EL (cell line): ENCODE measurements at places on chromosomes 11 and 22.

- DNase-seq = no peak
Measured at GRCh38 chr11:44509296-44509695, 56.2 kb upstream of the CD82 start.

DNA sequence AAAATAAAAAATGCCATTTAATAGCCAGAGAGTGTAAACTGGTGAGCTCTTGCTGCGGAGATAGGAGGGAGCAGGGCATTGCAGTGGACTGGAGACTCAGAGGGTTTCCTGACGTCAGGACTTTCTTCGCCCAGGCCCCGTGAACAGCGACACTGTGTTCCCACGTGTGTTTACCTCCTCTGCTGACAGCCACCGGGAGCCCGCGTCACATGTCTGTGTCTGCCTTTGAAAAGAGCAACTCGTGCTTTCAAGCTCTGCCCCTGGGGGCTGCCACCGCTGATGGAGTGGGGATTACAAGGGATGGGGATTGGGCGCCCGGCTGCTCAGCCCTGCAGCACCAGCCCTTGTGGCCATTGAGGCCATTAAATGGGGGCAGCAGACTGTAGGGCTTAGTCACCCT, 3.3 kb downstream of the TANGO2 start:
- no peak for DNase-seq

GRCh38 chr22:40955571-40955970, 4.4 kb downstream of the RBX1 start:
- DNase-seq = peak; percentile 43

DNA sequence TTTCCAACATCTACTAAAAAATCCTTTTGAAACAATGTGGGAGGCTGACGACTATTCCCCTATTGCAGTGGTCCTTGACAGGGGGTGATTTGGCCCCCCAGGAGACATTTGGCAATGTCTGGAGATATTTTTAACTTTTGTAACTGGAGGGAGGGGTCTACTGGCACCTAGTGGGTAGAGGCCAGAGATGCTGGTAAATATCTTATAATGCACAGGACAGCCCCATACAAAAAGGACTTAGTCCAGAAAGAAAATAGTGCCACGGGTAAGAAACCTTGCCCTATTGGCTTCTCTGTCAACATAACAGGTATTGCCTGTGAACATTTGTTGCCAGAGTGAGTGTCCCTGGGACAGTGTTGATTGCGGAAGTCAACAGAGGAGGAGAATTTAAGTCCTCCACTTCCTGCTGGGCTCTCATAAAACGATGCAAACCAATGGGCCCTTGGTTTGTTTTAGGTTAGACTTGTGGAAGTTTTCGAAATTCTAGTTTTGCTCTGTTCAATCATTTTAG, 101.6 kb downstream of the MAML2 start:
- DNase-seq = no peak

GRCh38 chr22:33401291-33401690, 343.1 kb upstream of the SYN3 start:
- DNase-seq = no peak

- DNase-seq = no peak
Measured at GRCh38 chr11:17691976-17692375, 27.4 kb upstream of the MYOD1 start.

- no peak for DNase-seq
Measured at GRCh38 chr22:39332441-39333064, 13.1 kb upstream of the RPL3 start.

DNA sequence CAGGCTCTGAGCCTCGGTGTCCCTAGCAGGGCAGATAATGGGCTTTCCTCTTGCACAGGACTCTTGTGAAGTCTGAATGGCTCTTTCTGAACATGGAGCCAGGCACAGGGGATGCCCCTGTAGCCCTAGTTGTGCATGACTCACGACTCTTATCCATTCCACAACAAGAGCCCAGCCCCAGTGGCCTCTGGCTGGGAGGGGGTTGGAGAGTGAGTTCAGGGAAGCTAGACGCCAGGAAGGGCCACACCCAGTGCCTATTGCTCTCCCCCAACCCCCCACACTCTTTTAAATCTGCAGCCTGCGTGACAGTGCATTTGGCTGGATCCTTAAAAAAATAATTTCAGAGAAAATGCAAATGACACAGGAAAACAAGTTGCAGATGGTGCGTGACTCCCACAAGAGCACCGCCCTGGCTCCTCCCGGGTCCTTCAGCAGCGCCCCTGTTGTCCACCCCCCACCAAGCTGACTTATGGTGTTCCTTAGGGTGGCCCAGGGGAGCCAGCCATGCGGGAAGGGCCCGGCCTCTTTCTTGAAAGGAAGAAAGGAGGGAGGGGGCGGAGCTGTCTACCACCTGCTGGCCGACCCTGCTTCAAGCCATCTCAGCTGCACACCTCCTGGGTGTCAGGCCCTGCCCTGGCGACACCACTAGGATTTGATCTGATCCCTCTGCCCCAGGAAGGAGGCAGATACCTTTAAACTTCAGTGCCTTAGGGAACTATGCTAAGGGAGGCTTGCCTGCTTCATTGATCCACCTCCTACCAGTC, 74.7 kb downstream of the MN1 start:
- peak; percentile 66 for DNase-seq

- DNase-seq = no peak
Measured at GRCh38 chr11:126564566-126564965, 209.1 kb downstream of the ST3GAL4 start.

DNA sequence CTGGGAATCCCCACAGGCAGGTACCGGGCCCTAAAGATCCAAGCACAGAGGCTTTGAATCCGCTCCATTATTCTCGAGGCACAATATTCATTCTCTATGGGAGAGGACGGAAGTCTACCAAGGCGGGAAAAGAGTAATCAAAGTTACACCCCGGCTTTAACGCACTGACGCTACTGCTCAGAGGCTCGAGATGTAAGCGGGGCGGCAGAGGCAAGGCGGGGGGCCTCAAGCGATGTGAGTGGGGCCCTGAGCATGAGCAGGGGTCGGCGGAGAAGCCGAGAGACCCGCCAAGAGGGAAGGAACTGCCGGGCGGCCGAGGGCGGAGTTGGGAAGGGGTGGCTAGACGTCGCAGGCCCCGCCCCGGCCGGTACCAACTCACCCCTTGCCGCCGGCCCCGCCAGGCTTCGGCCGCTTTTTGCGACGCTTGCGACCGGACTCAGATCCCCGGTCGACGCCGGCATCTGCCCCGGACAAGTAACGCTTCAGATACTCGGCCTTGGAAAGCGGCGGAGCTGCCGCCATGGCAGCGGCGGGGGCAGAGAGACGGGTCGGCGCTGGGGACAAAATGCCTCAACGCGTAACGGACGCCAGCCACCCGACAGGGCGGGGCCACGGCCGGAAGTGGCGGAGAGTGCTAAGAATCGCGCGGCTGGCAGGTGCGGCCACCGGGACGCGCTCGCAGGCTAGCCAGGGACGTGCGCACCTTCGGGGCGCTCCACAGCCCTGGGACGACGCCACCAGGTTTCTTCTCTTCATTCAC, at the start of gene BUD13:
BUD13 (minus strand) TSS at position 545 of the 760 bp plus-strand sequence; CDS start at position 522, 23 bp downstream.
- DNase-seq = peak; percentile 81

DNA sequence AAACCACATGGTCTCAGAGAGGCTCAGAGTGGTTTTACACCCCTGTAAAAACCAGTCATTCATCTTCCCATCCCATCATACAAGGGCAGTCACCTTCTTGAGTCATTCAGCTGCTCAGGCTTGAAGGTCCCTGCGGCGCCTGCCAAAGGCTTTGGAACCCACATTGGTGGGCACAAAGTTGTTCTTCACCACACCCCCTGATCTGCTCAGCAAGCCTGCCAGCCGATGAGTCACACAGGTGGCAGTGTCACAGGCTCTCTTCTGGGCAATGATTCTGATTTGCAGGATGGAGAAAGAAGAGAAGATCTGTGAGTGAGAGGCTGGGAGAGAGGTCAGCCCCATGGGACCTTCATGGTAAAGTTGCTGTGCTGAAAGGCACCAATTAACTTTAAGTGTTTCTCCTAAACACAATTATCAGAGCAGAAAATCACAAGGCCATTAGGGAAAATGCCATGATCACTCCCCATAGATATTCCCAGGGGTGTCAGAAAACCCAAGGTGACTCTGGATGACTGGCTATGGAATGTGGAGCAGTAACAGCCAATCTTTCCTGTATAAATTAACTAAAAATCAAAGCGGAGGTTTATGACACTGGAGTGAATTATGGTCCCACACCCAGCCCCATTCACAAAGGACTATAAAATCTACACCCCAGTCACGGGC, 4.4 kb downstream of the CALCA start:
- DNase-seq = no peak

DNA sequence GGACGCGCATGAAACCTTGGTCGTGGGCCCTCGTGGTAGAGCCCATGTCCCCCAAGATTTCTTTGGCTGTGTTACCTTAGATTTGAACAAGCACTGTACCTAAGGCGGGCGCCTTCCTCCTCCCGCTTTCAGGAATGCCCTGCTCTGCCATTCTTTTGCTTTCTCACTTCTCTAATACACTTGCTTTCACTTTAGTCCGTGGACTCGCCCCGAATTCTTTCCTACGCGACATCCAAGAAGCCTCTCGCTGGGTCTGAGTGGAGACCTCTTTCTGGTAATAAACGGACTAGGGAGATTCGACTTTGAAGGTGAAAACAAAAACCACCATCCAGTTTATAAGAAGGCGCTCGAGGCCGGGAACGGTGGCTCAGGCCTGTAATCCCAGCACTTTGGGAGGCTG, 1.2 kb upstream of the NUP50 start:
- DNase-seq = peak; percentile 11

DNA sequence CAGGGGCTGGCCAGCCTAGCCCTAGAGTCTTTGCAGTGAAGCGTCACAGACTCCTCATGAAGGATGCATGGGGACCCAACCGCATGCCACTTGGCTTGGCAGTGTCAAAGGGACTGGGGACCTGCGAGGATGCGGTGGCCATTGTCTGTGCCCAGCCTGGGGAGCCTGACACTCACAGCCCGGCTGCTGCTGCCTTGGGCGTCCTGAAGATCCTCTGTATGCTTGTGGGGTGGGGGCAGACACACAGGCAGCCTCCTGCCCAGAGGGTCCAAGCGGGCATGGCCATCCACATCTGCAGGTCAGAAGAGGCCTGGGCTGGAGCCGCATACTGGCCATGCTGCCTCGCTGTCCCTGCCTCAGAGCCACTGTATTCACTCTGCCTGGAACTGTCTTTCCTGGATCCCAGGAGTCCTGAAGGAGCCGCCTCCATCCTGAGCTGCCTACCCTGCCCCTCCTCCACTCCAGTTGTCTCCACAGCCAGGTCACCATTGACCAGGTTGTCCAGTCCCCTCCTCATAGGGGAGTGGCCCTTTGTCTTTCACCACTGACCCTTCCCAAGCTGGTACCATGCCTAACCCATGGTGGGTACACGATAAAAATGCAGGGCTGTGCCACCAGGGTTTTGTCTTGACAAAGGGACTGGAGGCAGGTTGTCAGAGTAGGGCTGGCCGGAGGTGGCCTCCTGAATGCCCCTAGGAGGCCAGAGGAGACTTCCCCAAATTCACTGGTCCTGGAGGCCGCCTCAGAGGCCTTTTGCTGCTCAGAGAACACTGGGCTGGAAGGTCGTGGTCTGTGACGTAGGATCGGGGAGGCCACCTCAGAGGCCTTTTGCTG, 107.0 kb downstream of the KCNQ1OT1 start:
- no peak for DNase-seq

- peak; percentile 73 for DNase-seq
Measured at GRCh38 chr22:30324014-30324730, 2.6 kb downstream of the TBC1D10A start.

DNA sequence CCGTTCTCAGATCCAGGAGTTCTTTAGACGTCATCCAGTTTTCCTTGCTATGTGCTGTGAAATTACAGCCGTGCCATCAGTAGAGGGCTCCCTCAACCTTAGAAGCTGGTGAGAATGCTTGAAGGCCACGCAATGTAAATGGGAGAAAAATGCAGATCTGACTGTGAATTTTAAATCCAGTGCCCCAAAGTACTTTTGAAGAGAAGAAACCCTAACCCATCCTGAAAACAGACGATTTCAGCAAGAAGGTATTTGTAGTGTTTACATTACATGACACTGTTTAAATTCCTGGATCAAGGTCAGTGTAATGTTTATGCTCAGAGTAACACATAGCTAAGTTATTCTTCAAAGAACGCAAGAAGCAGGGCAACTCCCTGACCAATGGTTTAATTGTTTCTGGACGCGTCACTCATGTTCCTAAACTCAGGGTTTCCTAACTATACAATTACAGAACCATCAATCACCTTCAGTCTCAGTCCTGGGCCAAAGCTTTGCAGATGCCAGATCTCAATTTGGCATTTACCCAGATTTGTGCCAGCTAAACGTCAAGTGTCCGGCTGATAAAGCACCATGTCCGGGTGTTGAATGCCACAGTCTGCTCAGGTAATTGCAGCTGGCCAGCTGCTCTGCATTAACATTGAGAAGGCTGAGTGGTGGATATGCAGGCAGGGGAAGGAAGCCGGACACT, 38.2 kb downstream of the ADAMTS8 start:
- peak; percentile 57 for DNase-seq

DNA sequence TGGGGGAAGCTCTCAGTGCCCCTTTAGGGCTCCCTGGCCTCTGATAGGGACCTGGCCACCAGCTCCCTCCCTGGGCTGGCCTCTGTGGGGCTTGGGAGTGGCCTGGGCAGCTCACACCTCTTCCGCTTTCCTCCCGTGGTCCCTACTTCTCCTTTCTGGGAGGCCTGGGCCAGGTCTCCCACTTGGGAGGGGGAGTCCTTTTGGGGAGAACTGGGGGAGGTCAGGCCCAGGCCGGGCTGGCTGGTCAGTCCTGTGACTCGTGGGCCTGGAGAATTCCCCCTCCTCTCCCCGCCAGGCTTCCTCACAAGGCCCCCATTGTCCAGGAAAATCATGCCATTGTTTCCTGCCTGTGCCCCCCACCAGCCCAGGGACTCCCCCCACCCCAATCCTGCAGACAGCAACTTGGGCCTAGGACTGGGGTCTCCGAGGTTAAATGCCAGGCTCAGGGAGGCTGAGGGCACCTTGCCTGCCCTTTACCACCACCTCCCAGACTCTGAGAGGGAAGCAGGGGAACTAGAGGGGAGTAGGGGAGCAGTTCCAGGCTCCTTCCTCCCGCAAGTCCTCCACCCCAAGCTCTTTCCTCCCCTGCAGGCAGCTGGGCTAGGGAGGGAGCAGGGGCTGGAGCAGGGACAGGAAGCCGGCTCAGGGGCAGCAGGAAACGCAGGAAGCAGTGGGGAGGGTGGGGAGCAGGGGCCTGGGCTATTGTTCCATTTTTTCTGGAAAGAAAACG, 2.8 kb downstream of the MAP3K11 start:
- peak; percentile 21 for DNase-seq

DNA sequence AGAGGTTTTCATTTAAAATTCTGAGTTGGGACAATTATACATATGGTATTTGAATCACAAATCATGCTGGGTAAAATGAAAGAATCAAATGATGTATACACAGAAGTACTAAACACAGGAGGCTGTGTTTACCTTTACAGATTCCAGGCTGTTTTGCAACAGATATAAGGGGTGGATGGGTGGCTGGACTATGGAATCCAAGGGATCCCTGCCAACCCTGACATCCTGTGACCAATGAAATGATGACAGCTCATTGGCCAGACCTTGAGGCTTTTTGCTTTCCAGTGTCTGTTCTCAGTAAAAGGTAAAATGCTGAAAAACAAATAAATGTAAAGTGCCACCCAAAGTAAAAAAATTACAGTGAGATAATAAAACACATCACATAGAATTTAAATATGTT, 3.3 kb upstream of the DDI1 start:
- DNase-seq = peak; percentile 52

- peak; percentile 47 for DNase-seq
Measured at GRCh38 chr11:24623121-24623520, 126.3 kb downstream of the LUZP2 start.
